ENCODE measurements at places on chromosomes 12 and 14.

DNA sequence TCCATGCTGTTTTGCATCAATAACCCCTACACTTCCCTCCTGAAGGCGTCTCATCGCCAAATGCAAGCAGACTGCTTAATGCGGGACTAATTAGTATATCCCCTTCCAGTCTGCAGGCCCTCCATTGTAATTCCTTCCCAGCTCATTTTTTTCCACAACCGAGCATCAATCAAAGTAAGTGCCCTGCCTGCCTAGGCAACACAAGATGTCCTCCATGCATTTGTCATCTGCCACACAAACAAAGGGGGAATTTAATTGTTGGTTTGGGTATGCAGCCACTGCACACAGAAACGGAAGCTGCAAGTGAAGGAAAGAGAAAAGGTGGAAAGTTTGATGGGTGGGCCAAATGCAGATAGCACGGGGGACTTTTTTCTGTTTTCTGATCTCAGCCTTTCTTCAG lies 168.0 kb downstream of the EGLN3 start:
- DNase-seq, result no peak

DNA sequence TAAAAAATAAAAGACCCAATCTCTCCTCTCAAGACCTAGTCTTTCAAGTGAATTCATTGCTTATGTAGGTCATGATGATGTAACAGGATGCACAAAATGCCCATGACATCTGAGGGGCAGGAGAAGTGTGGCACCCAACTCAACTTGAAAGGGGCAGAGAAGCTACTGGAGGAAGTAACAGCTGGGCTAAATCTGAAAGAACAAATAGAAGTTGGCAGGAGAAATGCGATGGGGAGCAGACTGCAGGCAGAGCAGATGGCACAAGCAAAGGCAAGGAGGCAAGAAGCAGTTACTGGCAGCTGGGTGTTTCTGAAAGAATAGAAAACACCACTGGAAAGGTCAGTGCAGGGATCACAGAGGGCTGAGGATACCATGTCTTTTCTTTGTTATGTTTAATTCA lies 14.6 kb downstream of the SLC38A4 start:
- DNase-seq, result no peak

DNA sequence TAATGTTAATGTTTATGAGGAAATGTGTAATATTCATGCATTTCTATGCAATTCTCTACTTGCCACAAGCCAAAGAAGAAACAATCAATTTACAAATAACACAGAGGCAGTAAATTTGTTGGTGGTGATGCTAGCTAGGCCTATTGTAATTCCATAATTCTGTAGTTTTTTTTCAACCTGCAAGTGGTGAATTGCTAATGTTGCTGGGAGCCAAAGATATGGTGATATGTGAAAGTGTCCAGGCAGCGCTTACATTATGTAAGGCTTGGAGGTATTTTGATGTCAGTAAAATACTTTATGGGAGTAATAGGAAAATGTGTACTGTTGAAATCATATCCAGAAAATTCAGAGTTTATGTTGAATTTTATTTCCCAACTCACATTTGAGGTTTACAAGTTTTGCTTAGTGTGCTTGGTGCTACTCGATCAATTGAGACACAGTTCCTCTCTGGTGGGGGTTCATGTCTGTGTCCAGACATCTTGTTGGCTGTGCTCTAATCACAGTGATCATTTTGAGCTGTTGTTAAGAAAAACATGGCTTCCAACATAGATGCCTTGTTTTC lies 23.2 kb downstream of the TMTC2 start:
- DNase-seq, result no peak

GRCh38 chr12:1369938-1370500 lies 224.4 kb downstream of the FBXL14 start:
- DNase-seq, result no peak

GRCh38 chr14:33081259-33081658 lies 142.6 kb downstream of the NPAS3 start:
- no peak for DNase-seq

DNA sequence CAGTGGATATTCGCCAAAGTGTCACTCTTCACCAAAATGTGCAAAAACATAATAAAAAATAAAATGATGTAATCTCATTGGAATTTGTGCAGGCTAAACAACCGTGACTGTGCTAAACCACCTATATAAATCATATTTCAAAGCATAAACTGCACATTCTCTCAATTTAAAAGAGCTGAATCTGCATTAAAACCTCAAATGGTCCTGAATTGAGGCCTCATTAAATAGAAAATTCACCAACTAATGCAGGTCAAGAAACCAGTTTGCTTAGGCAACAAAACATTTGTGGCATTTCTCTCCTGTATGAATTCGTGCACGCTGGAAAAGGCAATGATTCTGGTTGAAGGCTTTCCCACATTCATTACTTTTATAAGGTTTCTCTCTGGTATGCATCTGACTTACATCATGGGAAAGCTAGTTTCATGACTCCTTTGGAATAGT lies 80.1 kb upstream of the IFNG-AS1 start:
- peak; percentile 11 for DNase-seq

- DNase-seq, result no peak
Observed at GRCh38 chr12:56336361-56337167, 2.1 kb upstream of the IL23A start.

GRCh38 chr14:22390824-22391461 lies 198.1 kb downstream of the DAD1 start:
- no peak for DNase-seq

DNA sequence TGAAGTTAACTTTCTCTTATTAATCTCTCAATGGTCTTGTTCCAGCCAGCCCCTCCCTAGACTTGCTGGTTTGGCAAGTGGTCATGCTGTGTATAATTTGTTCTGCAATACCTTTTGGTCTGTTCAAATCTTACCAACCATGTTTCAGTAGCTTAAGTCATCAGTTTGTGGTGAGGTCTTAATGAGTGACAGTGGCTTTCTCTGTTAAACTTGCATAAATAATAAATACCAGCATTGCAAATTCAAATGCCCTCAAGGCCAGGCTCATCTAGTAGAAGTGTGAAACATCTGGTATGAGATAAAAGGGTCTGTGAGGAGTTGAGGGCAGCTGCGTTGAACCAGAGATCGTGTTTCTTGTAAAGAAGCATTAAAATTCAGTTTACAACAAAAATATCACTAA lies 319.5 kb downstream of the TMEM117 start:
- DNase-seq, result no peak

GRCh38 chr14:60204843-60205774 lies 39.9 kb upstream of the DHRS7 start:
- DNase-seq, result no peak
